ENCODE measurements at places on chromosomes 5 and 9.

DNA sequence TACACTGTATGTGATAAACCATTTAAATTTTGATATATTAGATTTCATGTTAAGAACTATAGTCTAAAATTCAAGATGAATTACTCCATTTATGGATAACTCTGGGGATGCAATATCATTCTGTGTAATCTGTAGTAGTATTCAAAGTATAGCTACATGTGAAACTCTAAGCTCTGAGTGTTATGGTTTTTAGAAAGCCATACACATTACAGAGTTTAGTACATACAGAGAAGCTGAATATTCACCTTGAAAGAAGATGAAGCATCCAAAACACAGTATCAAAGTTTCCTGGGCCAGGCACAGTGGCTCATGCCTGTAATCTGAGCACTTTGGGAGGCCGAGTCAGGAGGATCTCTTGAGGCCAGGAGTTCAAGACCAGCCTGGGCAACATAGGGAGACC is 25.0 kb downstream of the ABHD17B start:
- DNase-seq: no peak

DNA sequence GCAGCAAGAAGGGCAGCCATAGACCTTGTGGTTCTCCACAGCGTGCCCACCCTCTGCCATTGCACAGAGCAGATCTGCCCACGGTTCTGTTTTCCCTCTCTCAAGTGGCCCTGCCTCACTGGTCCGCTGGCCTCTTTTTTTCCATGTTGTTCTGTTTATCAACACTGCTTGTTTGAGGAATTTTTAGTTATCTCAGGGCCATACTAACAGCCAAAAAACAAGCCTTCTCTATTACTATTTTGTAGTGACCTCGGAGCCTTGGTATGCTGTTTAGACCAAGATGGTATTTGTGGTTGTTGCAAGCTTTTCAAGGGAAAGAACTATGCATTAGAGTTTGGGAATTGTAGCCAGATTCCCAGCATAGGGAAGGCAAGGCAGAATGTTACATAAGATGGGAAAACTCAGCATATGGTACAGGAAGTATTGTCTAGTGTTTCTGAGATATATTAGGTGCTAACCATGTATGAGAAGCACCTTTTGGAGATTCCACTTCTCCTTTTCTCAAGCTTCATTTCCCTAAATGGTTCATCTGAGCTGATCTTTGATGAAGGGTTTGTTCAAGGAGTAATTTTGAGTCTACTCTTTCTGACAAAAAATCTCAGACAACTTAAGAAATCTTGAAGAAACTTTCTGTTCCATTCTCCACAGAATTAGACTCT is 54.3 kb downstream of the NUP214 start:
- DNase-seq: no peak

GRCh38 chr5:171634511-171634910 is 151.1 kb upstream of the SMIM23 start:
- no peak for DNase-seq

DNA sequence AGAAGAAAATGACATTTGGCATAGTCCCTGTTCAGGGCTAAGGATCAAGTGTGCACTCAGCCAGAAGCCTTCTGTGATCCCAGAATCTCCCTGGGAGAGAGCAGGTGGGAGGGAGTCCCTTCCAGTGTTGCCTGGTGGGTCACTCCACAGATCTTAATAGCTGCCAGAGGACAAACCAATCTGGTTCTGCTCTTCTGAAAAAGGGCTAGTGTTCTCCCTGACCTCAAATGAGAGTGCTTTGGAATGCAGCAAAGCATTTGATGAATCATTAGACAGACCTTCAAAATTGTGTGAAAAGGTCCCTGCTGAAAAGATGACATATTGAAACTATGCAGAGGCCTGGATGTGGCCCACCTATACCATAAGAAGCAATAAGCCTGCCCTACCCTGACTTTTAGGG is 339.7 kb downstream of the TMEM232 start:
- DNase-seq: no peak

- DNase-seq: no peak
Measured at GRCh38 chr5:35822511-35822910, 34.2 kb upstream of the IL7R start.

- DNase-seq: no peak
Measured at GRCh38 chr5:31707329-31707728, 68.4 kb downstream of the PDZD2 start.

DNA sequence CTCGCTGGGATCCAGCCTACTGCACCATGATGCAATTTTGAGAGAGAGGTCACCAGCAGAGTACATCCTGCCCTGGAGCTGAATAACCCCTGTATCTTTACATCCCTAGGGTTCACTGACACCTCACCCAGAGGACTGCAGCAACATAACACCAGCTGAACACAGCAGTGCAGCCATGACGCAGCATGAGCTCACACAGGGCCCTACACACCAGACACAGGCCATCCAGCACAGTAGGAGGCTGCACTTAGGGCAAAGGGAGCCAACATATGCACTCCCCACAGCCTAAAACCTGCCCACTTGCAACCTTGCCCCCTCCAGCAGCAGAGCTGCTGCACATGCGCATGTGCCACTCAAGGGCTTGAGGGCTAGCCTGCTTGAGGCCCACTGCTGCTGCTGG is 157.3 kb upstream of the SMARCA2 start:
- DNase-seq: no peak

- DNase-seq: no peak
Measured at GRCh38 chr5:107516452-107517184, 154.1 kb downstream of the EFNA5 start.

GRCh38 chr5:55546947-55547346 is 12.2 kb upstream of the PLPP1 start:
- no peak for DNase-seq

DNA sequence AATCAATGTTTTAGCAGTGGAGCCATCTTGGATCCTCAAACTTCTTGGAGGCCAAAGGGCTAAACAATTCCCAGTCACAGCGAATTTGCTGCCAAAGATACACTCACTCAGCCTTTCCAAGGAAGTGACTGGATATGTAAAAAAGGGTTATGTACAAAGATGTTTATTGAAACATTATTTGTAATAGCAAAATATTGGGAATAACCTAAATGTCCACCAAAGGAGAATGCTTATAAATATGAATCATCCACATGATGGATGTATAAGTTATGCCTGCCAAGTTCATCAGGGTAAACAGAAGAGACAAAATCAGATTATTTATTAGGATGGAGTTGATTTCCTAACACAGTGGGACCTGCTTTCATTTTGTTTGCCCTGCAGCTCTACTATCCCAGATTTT is 145.2 kb upstream of the ABCA1 start:
- DNase-seq: no peak

- no peak for DNase-seq
Measured at GRCh38 chr9:12955510-12956163, 180.8 kb downstream of the LURAP1L start.

DNA sequence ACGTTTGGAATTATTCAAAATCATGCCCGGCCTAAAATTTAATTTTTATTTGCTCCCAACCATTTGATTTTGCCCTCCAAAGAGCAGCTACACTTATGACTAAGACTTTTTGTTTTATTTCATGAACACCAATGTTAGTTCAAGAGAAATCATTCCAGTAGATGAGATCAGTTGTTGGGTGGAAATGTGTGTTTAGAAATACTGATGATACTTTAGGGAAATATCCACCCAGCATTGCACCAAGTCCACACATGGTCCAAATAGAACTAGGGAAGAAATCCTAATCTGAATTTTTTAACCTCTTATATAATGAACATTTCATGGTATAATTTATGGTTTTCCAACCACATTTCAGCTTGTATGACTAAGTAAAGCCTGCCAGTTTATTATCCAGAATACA is 28.3 kb upstream of the GOLPH3 start:
- no peak for DNase-seq

DNA sequence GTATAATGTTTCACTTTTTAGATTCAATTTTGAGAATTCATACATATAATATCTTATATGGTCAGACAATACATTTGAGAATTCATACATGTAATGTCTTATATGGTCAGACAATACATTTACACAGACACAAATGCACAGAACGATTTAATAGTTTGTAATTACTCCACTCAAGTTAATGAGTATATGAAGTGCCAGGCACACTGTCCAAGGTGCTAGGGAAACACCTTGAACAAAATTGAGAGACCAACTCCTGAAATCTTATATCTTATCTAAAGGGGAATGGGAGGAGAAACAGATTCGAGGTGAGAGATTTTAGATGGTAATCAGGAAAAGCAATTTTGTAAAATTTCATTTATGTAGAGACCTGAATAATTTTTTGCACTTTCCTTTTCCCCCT is 994.7 kb downstream of the CDH12 start:
- DNase-seq: no peak

- peak; percentile 20 for DNase-seq
Measured at GRCh38 chr5:170503990-170504596, at the start of gene KCNIP1. Gene KCNIP1 (plus strand): TSS chr5:170504020.

- no peak for DNase-seq
Measured at GRCh38 chr5:39513236-39513635, 88.5 kb upstream of the DAB2 start.

DNA sequence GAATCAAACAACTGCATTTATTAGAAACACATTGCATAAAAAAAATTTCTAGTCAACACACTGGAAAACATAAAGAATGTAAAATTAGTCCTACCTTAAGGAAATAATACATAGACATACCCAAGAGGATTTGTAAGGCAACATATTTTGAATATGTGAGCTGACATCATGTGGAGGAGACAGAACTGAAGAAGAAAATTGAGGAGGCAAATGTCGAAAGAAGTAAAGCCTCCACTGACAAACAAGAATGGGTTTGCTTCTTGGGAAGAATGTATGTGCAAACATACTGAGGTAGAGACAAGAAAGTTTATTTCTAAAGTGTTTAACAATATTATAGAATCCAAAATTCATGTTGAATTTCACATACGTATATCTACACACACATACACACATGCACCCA is 363.0 kb upstream of the PDE4D start:
- no peak for DNase-seq

- no peak for DNase-seq
Measured at GRCh38 chr9:136567651-136568287, 21.9 kb upstream of the NOTCH1 start.

DNA sequence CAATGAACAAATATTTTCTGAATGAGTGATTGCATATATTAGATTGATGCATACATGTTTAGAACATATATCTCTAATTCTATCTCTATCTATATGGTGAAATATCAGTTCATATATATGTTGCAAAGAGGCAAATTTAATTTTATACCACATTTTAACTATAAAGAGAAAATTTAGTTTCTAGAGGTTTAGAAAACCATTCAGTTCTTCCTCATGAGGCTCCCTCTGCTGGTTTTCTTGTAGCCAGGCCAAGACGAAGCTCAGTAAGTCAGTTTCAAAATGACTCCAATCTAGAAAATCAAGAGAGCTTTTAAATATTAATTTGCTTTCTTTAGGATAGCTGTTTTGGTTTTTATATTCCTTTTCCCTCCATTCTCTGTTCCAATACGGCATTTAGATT is 312.1 kb downstream of the TMEM232 start:
- DNase-seq: no peak

DNA sequence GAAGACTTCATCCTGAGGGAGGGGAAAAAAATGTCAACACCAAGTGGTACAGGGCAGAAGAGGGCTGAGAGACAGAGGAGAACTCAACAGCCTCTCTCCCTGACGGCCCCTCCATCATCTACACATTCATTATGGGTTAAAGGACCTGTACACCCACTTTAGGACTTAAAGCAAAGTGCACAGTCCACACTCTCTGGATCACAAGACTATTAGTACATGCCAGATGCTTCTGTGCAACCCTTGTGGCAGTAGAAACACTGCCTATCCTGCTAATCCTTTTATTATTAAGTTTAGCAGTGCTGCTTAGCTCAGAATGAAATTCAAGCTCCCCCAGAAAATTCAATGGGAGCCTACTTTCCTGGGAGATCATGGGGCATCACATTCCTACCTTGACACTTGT is 1.9 kb downstream of the FRMD3 start:
- peak; percentile 46 for DNase-seq

DNA sequence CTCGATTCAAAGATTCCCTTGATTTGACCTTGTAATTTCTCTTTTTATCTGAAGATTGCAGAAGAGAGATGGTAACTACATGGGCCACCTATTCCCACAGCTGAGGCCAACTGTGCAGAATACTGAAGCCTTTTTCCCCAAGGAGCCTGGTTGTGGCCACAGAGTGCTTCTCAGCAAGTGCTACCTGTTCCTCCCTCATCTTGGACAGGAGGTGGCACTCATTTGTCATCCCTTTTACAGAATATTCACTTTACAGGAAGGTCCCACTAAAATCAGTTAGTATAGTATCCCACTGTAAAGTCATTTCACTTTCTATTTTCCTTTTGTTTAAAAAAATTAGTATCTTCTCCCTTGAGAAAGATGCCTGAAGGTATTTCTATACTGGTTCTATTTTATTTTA is 346.4 kb downstream of the ARL15 start:
- DNase-seq: no peak

DNA sequence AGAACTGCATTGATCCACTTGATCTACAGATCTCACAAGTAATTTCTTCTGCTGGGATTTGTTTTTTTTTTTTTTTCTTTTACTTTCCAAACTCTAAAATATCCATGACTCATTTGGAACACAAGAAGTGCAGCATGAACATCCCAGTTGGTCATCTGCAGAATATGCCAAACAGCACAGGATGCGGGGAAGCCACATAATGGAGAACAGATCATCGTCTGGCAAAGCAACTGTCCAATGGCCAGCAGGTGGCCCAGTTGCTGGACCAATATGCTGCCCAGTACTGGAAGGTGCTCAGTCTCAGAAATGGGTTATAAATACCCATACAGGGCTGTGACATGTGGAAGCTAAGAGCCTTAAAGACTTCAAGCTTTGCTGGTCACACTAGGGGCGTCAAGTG is 221.3 kb upstream of the TAS2R1 start:
- no peak for DNase-seq

DNA sequence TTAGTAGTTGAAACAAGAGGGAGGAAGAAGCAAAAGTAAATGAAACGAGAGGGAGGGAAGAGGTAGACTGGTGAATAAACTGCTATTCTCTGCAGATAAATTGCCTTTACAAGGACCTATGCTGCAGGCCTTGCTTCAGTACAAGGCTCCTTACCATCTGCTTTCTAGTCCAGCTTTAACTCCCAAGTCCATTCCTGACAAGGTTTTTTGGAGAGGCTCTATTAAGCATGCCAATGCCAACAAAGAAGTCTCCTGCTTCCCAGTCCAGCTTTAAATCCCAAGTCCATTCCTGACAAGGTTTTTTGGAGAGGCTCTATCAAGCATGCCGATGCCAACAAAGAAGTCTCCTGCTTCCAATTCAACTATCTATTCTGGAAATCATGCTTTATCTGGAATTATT is 244.9 kb downstream of the GABRB2 start:
- DNase-seq: no peak

DNA sequence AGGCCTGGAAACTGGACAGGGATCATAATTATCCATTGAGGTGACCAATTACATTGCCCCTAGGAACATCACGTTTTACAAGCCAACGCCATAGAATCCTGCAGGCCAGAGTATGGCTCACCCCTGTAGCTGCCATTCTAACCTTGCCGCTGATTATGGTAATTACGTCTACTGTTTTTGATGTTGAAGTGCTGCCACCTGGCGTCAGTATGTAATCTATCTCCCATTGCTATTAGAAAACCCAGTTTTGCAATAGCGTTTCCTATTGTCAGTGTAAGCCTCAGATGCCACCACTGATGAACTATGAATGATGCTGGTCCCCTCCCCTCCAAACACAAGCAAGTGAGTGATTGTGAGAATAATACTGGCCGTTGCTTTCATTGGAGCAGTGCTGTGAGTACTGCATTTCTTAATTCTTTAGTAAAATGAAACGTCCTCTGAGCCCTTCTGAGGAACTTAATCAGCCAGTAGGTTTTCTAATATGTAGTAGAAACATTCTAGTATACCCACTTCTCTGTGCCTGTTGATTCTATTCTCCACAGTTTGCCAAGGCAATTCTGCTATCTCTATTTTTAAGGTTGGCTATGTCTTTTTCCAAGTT is 100.5 kb upstream of the NMUR2 start:
- DNase-seq: peak; percentile 51

- DNase-seq: no peak
Measured at GRCh38 chr5:126871441-126871840, 94.5 kb downstream of the LMNB1 start.

Measured in NCI-H2171 treated with DMSO at 0.1 percent for 48 hours (cell line).